ENCODE measurements at places on chromosomes 4 and X.

GRCh38 chr4:29304595-29304994, 1415.6 kb upstream of the PCDH7 start:
- DNase-seq: no peak

DNA sequence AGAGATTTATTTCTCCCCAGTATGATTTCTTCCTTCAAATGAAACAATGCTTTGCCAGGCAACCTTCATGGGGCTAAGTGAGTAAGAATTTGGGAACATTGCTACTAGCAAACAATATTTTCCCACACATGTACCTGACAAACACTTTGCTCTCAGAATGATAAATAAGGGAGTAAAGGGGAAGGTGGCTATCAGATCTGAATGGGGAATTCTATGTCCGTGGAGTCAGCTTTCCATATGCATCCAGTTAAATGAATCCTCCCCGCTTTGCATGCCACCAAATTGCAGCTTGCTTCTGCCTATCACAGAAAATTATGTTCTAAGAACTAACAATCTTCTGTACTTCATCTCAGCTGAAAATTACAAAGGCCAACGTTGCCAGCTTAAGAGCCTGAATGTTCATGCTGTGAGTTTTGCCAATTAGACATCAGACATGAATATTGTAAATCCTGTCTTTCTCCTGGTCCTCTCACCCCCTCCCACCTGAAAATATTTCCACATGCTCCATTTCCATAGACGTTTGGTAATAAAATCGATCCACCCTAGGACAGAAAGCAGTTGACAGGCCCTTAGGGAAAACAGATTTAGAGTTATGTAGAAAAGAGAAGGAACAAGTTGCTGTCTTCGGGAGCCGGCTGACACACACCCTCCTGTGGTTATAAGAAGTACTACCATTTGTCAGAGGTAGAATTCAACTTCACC, 6.3 kb downstream of the MEPE start:
- DNase-seq: no peak

GRCh38 chr4:182495031-182495430, 251.8 kb downstream of the TENM3 start:
- no peak for DNase-seq

GRCh38 chrX:25442499-25442898, 426.7 kb upstream of the ARX start:
- DNase-seq: no peak

GRCh38 chr4:128718768-128719167, 90.7 kb upstream of the JADE1 start:
- DNase-seq: no peak

DNA sequence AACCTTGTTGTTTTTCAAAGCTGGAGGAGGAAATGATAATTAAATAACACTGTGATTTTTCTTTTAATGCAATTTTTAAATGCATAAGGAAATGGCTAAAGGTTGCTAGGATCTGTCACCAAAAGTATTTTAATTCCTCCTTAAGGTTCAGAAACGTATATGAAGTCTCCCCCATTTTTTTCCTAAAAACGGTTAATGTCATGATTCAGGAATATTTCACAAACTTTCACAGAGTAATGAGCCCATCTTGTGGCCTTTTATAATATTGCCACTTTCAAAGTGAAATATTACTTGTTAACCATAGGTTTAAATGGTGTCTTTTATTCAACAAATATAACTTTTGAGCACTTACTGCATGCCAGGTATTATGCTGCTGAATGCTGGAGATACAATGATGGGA, 99.5 kb upstream of the USP38 start:
- DNase-seq: no peak

DNA sequence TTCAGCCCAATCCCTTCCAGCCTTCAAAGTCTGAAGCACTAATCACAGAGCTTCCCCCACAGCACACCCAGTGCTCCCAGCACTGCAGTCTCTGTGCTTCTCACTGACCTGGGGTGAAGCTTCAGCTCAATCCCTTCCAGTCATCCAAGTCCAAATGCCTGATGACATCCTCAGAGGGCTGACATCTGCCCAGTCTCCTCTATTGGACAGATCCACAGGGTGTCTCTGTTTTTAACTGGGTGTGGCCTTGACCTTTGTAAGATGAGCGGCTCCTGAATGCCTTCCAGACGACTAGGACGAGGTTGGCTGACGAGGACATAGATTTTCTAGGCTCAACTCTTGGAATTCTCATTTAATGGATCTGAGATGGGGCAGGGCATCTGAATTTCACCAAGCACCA, 7.6 kb upstream of the SLC2A9 start:
- no peak for DNase-seq

- no peak for DNase-seq
Observed at GRCh38 chr4:94941706-94942105, 184.0 kb downstream of the BMPR1B start.

DNA sequence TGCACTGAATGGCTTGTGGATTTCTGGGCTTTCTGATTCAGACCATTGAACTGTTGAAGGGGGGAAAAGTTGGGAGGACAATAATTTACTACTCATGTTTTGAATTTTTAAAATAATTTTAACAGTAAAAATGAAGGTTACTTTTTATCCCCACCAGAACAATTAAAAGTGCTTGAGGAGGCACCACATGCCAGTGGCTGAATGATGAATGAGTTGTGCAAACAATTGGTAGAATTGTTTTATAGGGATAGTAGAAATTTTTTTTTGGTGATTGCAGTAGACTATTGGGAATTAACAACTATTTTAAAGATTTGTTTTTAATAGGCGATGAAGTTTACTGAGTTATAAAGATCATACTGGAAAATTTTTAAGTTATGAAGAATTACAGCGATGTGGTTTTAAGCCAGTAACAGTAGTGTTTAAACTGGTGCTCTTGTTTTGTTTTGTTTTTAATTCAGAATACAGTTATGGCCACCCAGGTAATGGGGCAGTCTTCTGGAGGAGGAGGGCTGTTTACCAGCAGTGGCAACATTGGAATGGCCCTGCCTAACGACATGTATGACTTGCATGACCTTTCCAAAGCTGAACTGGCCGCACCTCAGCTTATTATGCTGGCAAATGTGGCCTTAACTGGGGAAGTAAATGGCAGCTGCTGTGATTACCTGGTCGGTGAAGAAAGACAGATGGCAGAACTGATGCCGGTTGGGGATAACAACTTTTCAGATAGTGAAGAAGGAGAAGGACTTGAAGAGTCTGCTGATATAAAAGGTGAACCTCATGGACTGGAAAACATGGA, 2.7 kb downstream of the REST start:
- DNase-seq: no peak

- DNase-seq: no peak
Observed at GRCh38 chr4:52750819-52751486, at the start of gene ERVMER34-1. TSS of gene ERVMER34-1 (minus strand) at chr4:52751425. CDS start at chr4:52745520, 5,905 bp downstream.

DNA sequence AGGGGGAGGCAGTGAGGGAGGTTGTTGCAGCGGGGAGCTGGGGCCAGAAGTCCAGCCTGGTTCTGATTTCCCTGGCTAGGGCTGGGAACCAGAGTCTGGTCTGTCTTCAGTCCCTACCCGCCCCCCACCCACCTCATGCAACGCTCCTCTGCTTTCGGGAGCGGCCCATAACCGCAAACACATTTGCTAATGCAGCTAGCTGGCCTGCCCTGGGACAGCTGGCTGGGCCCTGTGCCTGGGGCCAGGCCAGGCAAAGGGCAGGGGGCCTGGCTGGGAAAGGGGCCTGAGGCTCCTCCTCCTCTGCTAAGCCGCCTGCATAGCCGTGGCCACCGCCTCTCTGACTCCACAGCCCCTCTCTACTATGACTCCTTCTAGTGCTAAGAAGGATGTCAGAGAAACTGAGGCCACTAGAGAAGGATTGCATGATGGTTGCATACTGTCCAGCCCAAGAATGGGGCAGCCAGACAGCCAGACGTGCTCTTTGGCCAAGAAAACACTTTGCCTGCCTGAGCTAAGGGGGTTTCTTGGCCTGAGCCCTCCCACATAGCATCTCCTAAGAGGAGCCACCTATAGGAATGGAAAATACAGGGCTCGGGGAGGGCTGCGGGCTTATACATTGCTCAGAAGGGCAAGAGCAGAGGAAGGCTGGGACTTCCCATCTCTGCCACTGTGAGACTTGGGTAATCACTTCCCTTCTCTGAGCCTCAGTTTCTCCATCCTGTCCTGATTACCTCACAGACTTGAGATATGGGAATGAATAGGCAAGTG, 76.9 kb downstream of the PJA1 start:
- no peak for DNase-seq

- no peak for DNase-seq
Observed at GRCh38 chr4:112377171-112377570, 80.0 kb downstream of the ALPK1 start.

DNA sequence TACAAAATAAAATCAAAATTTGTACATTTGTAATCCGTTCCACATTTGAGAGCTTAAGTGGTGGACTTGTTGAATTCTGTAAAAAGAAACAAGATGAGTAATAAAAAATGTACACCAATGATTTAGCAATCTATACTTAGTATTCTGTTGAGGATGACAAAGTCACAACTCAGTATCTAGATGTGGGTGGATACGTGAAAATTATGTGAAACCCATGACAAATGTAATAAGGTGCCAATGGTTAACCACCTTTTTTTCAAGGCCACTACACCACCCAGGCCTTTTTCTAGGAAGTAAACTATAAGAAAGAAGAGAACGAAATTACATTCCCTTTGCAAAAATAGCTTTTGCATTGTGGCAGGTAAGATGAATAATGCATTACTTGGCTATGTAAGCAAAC, 77.0 kb downstream of the ATP8A1 start:
- DNase-seq: no peak

- DNase-seq: no peak
Observed at GRCh38 chr4:122073615-122074014, 78.5 kb upstream of the BLTP1 start.

DNA sequence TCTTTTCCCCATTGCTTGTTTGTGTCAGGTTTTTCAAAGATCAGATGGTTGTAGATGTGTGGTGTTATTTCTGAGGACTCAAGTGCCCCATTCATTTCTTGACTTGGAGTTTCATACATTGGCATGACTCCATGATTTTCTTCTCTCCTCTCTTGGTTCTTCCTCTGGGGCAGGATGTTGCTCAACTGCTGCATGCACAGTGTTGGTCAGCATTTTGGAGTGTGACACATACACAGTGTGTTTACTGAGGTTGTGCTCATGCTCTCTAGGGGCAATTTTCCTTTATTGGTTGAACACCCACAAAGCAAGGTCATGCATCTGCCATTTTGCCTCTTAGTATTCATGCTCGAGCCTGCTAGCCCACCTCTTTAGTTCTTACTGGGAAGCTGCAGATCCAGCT, 1993.8 kb downstream of the ARAP2 start:
- DNase-seq: no peak

GRCh38 chr4:78362310-78362709, 189.3 kb upstream of the ANXA3 start:
- no peak for DNase-seq

DNA sequence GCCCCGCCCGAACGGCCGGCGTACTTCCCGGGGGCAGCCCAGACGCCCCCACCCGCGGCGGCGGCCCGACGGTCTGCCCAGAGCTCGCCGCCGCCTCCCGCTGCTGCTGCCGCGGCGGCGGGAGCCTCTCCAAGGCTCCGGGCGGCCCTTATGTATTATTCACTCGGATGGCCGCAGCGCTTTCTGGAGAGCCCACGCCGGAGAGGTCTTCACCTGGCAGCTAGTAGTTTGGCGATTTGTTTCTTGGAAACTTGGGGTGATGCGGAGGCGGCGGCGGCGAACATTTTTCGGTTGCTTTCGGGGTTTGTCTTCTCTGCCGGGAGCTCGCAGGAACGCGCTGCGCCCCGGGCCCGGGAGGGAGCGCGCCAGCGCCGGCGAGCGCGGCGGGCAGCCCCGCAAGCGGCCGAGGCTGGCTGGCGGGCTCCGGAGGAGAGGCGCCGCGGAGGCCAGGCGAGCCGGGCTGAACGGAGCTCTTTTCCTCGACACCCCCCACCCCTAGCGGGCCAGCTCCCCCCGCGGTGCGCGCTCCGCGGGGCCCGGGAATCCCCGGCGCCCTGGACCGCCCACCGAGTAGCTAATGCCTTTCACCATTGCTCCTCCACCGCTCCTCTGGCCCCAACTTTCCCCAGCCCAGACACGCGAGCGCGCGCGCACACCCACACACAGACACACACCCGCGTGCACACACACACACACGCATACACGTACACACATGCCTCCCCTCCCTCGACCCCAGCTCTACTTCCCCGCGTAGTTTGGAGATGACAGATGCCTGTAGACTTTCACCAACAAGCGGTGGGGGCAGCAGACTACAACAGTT, 113.5 kb downstream of the DHX15 start:
- DNase-seq: peak; percentile 15

DNA sequence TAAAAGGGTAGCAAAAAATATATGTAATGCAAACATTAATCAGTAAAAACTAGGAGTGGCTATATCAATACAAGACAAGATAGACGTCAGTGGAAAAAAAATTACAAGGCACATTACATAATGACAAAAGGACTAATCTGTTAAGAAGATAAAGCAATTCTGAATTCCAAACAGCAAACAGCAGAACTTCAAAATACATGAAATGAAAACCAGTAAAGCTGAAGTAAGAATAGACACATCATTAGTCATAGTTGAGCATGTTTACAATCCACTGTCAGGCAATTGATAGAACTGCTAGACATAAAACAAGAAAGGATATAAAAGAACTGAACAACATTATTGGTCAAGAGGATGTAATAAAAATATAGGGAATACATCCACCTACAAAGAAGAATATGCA, 12.2 kb downstream of the SULT1B1 start:
- DNase-seq: no peak

DNA sequence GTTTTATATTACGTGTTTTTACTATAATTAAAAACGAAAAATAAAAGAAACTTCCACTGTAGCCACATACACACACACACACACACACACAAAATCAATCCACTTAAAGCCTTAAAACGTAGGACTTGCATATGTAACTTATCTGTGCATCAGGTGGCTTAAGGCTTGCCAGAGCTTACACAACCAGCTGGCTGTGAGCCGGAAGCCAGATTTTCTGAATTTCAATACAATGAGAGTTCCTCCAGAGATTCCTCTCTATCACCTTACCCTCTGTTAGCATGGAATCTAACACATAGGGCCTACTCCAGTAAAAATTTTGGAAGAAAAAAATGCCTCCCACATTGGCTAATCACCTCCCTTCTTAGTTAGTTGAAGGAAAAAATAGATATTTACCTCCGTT, 27.9 kb upstream of the SLITRK4 start:
- DNase-seq: no peak

GRCh38 chr4:115969756-115970155, 856.3 kb upstream of the NDST4 start:
- DNase-seq: no peak

- no peak for DNase-seq
Observed at GRCh38 chrX:123504630-123505270, 228.1 kb downstream of the THOC2 start.

DNA sequence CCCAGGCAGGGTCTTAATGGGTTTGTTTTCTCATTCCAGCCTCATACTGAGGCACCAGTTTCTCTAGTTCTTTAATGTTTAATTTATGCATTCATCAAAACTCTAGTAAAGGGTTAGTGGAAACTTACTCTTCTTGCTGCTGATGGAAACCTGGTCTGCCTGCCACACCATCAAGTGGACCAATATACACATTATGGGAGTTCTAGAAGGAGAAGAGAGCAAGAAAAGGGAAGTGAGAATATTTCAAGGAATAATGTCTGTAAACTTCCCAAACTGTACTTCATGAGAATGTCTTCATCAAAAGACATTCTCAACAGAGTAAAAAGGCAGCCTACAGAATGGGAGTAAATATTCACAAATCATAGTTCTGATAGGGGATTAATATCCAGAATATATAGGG, 20.9 kb upstream of the DHX15 start:
- no peak for DNase-seq
